ENCODE measurements at places on chromosomes 1 and 21.

DNA sequence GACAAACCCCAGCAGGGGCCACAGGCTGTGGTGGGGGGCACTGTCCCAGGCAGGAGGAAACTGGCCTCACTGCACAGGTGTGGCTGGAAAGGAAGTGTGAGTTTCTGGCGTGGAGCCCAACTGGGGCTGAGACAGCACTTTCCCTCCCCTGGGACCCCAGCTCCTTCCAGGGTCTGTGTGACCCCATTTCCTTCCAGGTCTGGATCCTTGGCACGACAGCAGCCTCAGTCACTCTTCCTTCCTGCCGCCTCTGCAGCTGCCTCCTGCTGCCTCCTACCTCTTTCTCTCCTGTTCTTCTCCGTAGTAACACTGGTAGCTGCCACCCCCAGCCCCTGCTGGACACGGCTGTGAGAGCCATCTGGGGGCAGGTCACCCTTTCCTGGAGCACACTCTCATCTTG lies 88.0 kb downstream of the SIK1 start:
- peak; percentile 12 for DNase-seq

DNA sequence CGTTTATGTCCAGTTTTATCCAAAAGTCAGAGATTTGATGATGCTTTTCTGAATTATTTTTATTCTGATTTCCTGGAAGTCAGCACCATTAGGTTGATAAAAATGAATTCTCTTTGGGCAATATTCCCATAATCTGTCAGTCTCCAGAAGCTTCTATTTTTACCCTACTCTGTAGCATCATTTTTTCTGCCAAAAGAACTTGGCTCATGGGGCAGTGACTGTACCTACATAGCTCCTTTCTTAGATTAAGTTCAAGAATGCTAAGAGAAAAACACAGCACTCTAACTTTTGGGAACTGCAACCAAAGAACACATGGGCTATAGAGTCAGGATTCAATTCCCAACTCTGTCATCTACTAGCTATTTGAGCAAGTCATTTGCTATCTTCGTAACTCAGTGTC lies 152.9 kb downstream of the BARHL2 start:
- DNase-seq: no peak

- DNase-seq: no peak
These were observed 155.3 kb downstream of the DISC1 start for GRCh38 chr1:231781892-231782291.

- no peak for DNase-seq
These were observed 244.7 kb downstream of the RRAGC start for GRCh38 chr1:38614861-38615260.

GRCh38 chr1:162629651-162630050 lies 2.6 kb upstream of the DDR2 start:
- DNase-seq: no peak

DNA sequence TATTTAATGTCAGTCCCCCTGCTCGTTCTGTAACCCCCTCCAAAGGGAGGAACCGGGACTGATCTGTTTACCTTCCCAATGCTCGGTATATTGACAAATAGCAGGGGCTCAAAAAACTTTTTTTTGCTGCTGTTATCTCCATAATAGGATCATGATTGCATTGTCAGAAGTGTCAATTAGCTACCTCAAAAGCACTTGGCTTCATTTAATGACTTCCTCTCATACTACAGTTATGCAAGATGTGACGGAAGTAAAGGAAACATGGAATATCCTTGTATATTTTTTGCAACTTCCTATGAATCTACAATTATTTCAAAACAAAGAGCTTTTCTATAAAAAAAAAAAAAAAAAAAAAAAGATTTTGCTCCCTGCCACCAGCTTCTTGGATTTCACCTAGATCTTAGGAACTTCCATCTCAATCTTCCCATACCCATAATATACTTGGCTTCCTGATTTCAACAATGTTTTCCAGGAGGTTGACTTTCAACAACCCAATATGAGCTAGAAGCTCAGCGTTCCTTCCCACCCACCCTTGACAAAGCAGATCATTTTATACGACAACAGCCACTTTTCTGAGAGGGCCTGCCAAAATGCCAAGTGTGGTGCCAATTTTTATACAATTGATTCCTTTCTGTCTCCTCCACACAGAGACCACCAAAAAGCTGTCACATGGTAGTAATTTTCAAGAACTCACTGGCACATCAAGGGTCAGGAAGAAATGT lies 71.7 kb downstream of the SETD4 start:
- no peak for DNase-seq

GRCh38 chr1:4053774-4054173 lies 153.7 kb upstream of the C1orf174 start:
- no peak for DNase-seq

GRCh38 chr1:68269637-68270430 lies 37.5 kb upstream of the WLS start:
- no peak for DNase-seq

GRCh38 chr21:14675774-14676530 lies 129.8 kb upstream of the SAMSN1 start:
- no peak for DNase-seq

GRCh38 chr1:95407131-95407885 lies 173.3 kb downstream of the RWDD3 start:
- DNase-seq: peak; percentile 84

DNA sequence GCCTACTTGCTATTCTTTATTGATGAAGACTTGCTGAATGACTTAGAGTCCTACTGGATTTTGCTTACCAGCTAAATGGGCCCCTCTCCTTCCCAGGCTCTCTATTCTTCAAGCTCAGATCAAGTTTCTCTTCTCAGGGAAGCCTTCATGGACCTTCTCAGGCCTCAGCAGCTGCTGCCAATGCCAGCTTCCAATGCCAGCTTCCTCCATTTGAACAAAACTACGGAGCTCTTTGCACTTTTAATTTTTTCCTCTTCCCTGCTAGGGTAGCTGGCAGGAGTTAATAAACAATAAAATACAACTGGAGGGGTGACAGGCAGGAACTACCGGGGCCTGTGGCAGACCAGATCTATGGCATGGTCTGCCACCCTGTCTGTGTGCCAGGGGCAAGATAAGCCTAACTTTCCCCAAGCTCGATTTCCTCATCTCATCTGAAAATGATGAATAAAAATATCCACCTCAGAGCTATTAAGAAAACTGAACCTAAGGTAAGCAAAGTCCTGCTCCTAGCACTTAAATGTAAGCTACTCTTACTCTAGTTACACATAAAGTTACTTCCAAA lies 995 bp upstream of the IPO13 start:
- peak; percentile 16 for DNase-seq

DNA sequence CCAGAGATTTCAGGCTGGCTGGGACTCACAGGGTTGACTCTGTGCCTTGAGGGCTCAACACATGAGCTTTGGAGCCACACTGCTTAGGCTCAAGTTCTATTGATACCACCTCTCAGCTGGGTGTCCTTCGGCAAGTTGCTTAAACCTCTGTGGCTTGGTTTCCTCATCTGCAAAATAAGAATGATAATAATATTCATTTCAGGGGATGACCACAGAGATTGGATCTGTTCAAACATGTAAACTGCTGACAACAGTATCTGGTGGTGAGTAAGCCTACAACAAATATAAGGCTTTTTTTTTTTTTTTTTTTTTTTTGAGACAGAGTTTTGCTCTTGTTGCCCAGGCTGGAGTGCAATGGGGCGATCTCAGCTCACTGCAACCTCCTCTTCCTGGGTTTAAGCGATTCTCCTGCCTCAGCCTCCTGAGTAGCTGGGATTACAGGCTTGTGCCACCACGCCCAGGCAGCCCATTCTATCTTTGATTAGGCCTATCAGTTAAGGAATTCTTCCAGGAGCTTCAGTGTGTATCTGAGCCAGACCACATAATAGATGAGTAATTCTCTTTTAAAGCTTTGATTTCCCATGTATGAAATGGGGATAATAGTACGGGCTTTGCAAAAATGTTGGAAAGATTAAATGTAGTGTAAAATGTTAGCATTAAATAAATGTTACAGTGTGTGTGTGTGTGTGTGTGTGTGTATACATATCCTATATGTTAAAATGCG lies 437.6 kb downstream of the PRDM2 start:
- DNase-seq: no peak

DNA sequence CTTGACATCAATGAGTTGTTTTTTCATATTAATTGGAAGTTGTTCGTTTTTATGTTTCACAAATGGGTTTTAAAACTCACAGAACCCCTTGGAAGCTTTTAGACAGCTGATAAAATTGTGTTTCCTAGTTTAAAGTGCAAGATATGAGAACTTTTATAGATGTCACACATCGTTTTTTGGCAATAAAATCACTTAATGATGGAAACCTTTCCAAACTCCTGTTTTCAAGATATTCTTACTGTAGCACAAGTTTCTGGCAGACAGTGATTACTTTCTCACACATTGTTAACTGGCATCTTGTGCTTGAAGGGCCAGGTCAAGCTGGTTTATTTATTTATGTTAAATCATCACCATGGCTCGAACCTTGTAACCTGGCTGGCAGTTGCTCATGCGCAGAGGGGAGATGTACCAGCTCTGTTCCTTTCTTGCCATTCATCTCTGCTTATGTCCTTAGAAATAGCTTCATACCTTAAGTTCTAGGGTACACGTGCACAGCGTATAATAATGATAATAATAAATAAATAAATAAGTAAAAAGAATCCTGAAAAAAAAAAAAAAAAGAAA lies 10.2 kb upstream of the RCAN1 start:
- no peak for DNase-seq

- no peak for DNase-seq
These were observed 860 bp downstream of the TMEM63A start for GRCh38 chr1:225881081-225881958.

- DNase-seq: no peak
These were observed 661 bp upstream of the OSCP1 start for GRCh38 chr1:36450919-36451305.

GRCh38 chr1:11031624-11032262 lies 15.3 kb downstream of the MASP2 start:
- DNase-seq: no peak

DNA sequence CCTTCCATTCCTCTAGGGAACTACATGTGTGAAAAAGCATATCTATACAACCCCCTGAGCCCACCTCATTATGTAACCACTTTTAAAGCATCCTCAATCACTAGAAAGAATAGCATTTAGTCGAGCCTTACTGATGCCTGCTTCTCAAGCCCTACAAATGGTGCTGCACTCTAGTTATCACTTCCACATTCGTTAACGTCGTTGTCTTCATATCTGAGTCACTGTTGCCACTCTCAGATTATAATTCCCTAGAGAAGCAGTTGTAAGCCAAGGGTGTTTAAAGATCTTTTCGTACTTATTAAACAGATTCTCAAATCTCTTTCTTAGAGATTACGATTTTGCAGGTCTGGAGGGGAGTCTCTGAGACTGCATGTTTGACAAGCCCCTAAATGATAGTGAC lies 16.5 kb downstream of the ATP1B1 start:
- no peak for DNase-seq

DNA sequence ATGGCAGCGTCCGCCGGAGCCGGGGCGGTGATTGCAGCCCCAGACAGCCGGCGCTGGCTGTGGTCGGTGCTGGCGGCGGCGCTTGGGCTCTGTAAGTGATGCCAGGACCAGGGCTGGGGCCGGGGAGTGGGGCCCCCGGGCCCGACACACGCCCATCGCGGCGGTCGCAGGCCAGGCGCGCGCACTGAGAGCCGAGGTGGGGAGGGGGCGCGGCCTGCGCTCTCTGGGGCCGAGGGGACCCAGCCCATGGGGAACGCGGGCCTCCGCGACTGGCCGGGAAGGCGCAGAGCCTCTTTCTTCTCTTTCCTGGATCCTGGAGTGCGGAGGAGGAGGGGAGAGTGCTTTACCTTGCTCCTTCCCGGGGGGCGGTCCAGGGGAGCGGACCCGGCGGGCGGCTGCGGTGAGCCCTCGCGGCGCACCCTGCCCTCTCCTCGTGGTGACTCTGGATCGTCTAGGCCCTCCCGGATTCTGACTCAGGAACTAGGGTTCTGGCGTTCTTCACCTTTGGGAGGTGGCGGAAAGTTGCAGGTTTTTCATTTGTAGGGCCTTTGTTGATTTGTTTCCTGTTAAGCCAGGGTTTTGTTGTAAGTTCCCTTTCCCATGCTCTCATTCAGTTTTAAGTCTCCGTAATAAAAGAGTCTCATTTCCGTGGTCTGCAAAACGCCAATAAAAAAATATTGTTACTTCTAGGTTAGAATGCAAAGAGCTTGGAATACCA lies 529 bp downstream of the MPZL1 start:
- DNase-seq: peak; percentile 36

- no peak for DNase-seq
These were observed 17.6 kb downstream of the PGBD2 start for GRCh38 chr1:248923352-248924338.

GRCh38 chr1:65259816-65260215 lies 49.5 kb upstream of the DNAJC6 start:
- DNase-seq: no peak

DNA sequence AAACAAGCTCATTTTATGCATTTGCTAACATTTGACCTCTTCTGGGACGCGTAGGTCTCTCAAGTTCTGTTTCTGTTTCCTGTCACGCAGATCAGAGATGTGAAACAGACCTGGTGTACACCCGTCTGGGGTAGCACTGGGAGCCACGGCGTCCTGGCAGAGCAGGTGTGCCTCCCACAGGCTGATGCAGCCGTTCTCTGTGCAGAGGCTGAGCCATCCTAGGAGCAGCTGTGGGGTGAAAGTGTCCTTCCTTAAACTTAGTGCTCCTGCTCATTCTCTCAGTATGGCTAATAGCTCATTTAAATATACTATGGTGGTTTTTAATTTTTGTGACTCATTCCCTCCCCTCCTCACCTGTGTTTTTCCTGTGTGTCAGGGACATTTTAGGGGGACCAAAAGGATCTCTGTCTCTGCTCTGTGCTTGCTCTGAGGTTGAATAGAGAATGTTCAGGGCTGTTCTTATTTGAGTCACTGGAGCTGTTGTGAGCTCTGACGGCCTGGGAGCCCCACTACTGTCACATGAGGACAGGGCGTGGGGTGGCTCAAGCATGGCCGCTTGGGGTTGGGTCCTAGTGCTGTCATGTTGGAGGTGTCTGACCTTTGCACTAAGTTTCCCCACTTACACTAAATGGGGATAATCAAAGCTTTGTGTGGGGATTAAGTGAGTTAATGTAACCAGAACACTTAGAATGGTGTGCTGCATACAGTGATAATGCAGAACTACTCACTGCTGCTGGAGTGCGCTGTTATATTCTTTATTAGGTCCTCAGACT lies 43.0 kb downstream of the GALNT2 start:
- no peak for DNase-seq

GRCh38 chr21:44425895-44426662 lies 29.2 kb upstream of the LRRC3 start:
- DNase-seq: no peak

- no peak for DNase-seq
These were observed 29.4 kb upstream of the PEX10 start for GRCh38 chr1:2441746-2442145.

DNA sequence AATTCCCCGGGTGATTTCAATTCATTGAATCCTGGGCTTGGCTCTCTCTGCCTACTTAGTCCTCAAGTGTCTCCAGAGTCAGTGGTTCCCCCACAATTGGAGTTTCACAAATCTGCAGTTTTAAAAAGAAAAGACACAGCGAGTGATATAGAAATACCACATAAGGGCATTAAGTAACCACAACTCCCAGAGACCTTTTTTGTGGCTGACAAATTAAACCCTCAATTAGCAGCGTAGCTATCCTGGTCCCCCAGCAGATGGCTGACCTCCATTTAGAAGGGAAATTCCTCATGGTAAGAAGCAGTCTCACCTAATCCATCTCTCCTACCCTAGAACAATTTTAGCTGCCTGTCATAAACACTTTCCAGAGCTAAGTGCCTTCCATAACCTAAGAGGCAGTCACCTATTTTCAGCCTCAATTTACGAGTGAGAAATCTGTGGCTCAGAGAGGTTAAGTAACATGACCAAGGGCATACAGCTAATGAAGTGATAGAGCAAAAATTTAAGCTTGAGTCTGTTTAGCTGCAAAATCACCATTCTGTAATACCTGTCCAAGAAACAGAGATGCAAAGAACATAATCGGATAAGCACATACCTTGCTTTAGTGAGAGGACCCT lies 56.0 kb upstream of the NBPF3 start:
- peak; percentile 10 for DNase-seq

- no peak for DNase-seq
These were observed 40.7 kb downstream of the RPS6KA1 start for GRCh38 chr1:26570287-26570686.

Measured in NCI-H2171 treated with DMSO at 0.1 percent for 48 hours (cell line).